Fibroblast of lung (primary cell): ENCODE measurements at places on chromosomes 3 and 15. TPM values are rescaled to one million over a fixed set of nuclear protein-coding genes. Genes with fewer than 3 reads are reported as not detected.

PIGBOS1 gene
- total RNA-seq, result 7.4 and 10.9 TPM in 2 replicates

- no peak for DNase-seq
These were observed 47.9 kb upstream of the PLXNA1 start for GRCh38 chr3:126934991-126935390.

- no peak for DNase-seq
These were observed 32.3 kb upstream of the CCR2 start for GRCh38 chr3:46321461-46322104.

GRCh38 chr3:55597641-55598040 lies 110.5 kb upstream of the WNT5A start:
- DNase-seq, result no peak

DNA sequence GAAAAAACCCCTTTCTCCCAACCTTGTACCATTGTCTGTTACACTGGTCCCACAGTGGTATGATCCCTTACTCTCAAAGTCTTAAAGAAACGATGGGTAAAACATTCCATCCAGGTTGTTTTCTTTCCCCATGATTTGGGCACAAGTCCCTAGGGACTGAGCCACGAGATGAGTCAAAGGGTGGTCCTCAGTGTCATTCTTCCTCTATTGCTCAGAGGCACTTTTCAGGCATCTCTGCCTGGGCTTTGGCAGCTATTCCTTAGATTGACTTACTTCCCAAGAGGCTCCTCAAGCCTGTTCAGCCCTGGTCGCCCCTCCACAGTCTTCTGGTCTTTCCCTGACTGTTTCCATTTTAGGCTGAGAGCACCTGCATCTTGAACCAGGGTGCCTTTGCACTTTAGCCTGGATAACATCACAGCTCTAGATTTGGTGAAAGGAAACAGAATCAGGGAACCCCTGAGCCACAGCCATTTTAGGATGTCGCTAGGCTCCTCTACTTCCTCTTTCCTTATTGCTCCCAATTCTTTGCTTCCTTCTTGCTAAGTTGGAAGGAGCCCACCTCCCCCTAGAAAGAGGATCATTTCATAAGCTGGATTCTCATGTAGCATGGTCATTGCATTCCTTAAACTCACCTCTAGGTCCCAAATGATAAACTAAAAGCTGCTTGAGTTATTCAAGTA lies 131.0 kb upstream of the TPRG1 start:
- DNase-seq, result no peak

DNA sequence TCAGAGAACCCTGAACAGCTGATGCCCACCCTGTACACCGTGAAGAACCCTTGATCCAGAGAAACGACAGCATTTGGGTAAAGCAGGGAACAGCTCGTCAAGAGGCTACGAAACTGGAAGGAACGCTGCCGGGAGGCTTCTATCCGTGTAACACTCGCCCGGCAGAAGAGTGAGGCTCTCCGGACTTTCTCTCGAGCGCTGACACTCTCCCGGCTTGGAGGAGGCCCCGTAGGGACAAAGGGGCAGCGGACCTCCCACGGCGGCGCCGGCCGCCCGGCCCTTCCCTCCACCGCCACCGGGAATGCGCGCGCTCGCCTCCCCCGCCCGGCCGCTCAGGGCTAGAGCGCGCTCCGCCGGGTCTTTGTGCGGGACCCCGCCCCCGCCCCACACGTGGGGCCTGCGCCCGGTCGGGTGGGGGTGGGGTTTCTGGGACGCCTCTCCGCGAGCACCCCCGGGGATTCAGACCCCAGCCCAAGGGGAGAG lies 1.7 kb downstream of the HYAL2 start:
- peak; percentile 65 for DNase-seq

FGF12 gene
- 0.17 TPM in 1 of 2 replicates, not detected in the other for total RNA-seq

- no peak for DNase-seq
These were observed 2.3 kb upstream of the HMCES start for GRCh38 chr3:129276385-129276784.

DNA sequence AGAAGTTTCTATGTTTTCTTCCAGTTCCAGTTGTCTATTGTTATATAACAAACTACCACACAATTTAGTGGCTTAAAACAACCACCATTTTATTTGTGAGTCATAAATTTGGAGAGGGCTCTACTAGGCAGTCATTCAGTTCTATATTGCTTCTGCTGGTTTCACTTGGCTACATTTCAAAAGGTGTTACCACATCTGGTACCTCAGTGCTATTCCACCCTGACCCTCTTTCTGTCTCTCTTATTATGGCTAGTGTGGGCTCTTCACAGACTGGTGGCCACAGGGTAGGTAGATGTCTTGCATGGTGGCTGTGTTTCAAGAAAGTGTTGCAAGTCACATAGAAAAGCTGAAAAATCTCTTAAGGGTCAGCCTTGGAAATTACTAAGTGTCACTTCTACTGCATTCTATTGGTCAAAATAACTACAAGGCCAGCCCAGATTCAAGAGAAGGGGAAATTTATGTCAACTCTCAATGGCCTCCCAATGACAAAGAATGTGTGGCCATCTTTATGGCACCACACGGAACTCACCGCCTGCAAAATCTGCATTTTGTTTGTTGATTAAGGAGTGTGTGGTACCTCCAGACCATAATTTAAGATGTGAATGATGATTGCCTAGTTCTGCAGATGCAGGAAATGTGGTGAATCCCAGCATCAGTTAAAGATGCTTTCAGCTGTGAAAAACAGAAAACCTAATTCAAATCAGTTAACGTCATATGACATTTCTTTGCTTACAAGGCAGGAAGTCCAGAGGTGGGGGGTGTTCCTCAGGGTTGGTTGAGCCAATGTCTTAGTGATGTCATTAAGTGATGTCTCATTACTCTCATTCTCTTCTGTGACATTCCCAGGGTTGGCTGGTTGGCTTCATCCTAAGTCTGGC lies 105.8 kb upstream of the RASGRP1 start:
- DNase-seq, result no peak

DNA sequence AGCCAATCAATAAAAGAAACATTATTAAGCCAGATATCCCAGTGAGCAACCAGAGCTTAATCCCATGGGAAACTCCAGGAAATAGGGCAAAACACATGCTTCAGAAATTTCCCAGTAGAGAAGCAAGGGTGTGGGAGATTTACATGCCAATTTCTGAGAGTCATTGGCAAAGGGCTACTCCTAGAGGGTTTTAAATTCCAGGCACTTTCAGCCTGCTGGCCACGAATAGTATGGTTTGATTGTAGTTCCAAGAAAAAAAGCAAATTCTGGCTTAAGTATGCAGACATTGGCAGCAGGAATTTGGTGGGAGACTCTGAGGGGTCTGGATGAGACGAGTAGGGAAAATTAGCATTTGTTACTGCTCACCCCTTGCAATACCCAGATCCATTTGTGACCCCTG lies 402.1 kb upstream of the SUCLG2 start:
- no peak for DNase-seq
